HS-27A (cell line): ENCODE measurements at places on chromosomes 2 and 18.

DNA sequence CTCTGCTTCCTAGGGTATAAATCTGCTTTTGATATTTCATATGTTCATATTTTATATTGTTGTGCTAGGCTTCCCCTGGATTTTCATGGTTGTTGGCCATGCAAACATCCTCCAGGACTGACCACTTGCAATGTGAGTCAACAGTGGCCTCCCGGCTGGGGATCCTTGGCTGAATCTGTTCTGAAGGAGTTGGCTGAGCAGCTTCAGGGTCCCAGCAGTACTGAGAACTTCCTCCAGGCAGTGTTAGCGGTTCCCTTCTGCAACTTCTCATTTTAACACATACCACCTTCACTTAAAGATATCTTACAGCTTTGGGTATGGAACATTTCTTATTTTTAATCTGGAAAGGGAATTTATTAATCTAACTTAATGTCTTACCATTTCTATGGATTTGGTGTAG lies 122.1 kb downstream of the DTNB start:
- no peak for DNase-seq

- DNase-seq: no peak
These were observed 8.8 kb downstream of the NFATC1 start for GRCh38 chr18:79404567-79404910.

DNA sequence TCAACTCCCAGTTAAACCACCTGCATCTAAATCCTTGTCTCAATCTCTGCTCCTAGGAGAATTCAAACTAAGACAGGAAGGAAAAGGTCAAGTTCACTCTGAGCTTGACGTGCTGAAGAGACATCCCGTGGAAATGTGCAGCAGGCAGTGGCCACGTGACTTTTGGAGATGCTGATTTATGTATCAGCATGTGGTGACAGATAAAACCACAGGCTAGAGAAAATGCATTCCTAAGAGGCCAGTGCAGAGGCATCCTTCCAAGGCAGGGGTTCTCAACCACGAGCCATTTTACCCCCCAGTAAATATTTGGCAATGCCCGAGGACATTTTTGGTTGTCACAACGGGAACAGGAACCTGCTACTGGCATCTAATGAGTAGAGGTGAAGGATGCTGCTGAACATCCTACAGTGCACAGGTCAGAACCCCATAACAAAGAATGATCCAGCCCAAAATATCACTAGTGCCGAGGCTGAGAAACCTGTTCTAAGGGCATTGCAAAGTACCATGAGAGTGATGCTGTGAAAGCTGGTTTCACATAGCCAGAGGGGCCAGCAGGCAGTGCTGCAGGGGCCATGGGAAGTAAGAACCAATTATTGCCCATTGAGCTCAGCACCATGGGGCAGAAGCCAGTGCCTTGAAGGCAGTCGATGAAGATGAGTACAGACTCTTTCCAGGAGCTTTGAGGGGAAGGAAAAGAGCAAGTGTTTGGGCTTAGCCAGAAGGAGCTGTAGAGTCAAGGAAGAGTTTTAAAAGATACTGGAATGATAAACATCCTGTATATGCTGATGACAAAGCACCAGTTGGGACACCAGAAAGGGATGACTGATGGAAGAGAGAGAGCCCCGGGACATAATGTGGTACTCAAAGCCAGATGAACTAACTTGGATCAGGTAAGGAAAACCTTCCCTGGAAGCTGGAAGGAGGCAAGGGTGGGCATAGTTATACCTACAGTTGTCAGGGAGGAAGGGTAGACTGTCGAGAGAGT lies 174.6 kb downstream of the HAUS1 start:
- peak; percentile 41 for DNase-seq

DNA sequence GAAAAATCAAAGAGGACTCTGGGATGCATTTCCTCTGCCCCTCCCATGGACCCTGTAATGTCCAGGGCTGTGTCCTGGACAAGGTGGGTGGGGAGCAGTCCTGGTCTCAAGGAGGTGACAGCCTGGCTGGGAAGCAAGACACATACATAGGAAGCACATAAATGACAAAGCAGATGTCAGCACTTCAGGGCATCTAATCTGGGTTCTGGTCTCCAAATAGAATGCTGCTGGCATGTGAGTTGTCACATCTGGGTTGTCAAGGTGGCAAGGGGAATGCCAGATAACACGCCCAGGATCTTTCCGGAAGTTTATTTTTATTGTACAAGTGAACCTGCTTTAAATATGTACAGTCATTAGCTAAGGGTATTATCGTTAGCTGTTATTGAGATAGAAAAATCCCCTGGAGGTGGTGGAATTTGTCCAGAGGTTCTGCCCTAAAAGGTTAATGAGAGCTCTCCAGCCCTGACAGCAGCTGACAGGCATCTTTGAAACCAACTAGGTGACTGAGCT lies 5.6 kb downstream of the IL1F10 start:
- DNase-seq: no peak

DNA sequence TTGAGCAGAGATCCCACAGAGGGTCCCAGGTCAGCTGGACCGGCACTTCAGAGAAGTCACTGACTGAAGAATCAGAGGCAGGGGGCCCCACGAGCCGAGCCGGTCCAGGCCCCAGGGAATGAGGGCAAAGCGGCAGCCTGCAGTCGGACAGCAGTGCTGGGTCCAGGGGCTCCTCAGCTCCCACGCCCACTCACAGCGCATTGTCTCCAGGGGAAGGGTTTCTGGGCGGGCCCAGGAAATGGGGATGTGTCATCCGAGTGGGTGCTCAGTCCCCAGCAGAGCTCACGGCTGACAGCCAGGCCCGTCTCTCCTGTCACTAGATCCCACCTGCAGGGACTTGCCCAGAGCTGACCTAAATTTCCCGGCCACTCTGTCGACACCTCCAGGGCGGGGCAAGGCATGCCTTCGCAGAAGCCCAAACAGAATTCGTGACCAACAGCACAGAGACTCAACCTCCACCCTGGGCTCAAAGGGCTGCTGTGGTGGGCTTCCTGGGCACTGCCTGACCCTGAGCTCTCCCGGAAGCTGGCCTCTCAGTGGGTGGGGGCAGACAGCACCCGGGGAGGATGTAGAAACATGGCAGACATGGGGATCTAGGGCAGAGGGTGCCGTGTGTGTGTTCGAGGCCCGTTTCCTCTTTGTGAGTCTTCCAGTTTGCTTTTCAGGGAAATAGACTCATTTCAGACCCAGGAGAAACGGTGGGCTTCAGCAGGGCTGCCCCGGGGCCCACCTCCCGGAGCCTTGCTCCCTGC lies 42.1 kb upstream of the TAF1B start:
- no peak for DNase-seq

GRCh38 chr2:55590810-55591440 lies 26.5 kb downstream of the PPP4R3B start:
- no peak for DNase-seq

- DNase-seq: no peak
These were observed 8.6 kb upstream of the FAHD2A start for GRCh38 chr2:95393901-95394300.

- DNase-seq: no peak
These were observed 46.9 kb upstream of the CD28 start for GRCh38 chr2:203659331-203660049.

DNA sequence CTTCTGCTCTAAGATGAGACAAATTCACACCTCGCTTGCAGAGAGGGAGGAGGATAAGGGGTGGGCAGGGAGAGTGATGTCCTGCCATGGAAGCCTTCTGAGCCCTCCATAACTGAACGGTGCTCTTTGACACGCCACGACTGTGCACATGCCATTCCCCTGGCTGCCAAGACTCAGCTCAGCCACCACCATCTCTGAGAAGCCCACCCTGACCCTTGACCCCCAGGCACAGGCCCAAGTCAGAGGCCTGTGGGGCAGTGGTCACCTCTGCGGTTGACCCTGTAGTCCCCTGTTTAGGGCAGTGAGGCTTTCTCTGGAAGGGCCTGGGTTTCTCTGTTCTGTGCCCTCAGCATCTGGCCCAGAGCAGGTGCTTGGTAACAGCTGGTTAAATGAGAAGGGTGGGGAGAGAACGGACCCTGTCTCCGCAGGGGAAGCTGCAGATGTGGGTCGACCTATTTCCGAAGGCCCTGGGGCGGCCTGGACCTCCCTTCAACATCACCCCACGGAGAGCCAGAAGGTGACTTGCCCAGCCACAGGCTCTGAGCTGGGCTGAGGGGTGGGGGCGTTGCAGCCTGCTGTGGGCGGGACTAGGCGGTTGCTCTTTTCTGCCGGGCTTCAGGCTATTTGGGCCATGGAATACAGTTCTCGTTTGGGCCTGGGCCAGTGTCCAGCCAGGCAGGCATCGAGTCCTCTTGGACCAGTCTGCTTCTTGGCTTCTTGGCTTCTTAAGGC lies 215.1 kb downstream of the DYSF start:
- DNase-seq: no peak

DNA sequence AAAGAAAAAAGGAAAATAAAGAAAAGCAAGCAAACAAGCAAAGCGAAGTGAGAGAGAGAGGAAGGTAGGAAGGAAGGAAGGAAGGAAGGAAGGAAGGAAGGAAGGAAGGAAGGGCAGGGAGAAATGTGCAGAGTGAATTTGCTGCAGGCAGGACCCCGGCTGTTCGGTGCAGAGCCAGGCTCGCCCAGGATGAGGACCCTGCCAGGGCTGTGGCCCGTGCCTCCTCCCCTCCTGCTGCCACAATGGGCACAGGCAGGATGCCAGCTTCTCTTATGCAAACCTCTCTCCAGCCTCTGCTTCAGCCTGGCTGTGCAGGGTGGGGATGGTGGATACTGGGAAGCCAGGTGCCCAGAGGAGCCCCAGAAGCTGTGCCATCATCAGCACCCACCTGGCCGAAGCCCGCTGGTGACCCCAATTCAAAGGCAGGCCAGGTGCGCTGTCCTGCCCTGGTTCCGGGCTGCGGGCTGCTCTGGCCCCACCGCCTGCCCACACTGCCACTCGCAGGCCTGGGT lies 3.2 kb downstream of the GPR17 start:
- no peak for DNase-seq

DNA sequence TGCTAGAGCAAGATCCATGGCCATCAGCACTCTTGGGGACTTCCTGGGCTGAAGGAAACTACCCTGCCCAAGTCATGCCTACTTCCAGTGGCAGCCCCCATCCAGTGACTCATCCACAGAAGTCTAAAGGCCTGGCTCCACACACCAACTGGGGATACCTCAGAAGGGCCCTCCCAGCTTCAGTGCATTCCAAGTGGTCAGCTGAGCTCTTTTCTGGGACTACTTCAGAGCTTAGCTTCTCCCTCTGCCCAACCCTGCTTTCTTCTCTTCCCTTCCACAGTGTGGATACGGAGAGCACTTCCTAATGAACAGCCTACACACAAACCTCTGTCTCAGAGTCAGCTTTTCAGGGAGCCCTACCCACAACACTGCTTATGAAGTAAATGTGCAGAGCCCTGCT lies 66.5 kb downstream of the CLHC1 start:
- DNase-seq: peak; percentile 65
